Stimulated activated CD8-positive, alpha-beta memory T cell treated with anti-CD3 and anti-CD28 coated beads, Interleukin-15, amount 100 ng/mL, for 48 hours (primary cell): ENCODE measurements at places on chromosomes 3 and 15.
A peak's percentile ranks its signal among the peaks of the same experiment; 100 is the strongest.

GRCh38 chr3:10552631-10552943 is 47.2 kb upstream of the ATP2B2 start:
- no peak for DNase-seq

- DNase-seq: no peak
These were observed 71.5 kb downstream of the ETFA start for GRCh38 chr15:76239786-76240185.

DNA sequence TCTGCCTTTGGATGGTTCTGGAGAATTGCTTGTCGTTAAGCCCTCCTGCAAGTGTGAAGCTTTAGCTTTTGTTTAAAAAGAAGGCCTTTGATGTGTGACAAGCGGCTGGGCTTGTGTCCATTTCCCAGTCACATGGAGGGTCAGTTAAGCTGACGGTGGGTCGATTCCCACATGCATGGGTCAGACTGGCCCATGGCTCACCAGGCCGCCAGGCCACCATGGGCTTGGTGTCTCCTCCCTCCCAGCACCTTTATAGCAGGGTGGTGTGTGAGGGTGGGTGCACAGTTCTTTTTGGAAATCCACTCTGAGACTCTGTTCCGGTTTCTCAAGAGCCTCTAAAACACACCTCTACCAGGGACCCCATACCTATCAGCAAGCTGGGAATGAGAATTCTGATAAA is 67.2 kb downstream of the SCN5A start:
- DNase-seq: no peak

DNA sequence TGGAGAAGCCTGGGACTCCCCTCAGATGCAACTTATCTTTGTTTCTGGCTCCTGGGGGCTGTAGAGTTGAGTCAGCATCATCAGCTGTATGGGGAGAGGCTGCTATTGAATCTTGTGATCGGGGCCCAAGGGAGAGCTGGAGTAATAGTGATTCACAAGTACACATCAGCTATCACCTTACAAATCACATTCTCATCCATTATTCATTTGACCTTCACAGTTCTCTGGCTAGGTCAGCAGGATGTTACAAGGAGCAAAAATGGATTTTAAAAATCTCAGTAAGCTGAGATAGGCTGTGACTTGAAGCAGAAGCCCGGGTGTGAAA is 175.0 kb downstream of the OPA1 start:
- no peak for DNase-seq

DNA sequence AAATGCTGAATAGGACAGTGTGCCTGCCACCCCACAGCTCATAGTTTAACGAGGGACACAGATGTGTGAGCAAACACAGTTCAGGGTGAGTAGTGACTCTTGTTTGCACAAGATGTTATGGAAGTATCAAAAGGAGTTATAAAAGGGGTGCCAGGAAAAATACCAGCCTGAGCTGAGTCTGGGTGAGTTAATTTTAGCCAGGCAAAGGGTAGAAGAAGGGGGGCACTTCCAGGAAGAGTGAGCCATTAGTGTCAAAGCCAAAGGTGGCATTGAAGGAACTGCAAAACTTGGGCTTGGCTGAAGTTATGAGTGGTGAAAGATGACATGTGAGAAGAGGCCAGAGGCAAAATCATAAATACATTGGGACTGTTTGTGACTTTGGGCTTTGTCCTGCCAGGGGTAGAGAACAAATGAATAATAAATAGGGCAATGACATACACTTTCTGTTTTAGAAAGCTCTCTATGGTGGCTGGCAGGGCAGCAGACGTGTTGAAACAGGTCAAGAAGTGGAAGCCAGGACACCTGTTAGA is 1.9 kb upstream of the SPPL2A start:
- no peak for DNase-seq

DNA sequence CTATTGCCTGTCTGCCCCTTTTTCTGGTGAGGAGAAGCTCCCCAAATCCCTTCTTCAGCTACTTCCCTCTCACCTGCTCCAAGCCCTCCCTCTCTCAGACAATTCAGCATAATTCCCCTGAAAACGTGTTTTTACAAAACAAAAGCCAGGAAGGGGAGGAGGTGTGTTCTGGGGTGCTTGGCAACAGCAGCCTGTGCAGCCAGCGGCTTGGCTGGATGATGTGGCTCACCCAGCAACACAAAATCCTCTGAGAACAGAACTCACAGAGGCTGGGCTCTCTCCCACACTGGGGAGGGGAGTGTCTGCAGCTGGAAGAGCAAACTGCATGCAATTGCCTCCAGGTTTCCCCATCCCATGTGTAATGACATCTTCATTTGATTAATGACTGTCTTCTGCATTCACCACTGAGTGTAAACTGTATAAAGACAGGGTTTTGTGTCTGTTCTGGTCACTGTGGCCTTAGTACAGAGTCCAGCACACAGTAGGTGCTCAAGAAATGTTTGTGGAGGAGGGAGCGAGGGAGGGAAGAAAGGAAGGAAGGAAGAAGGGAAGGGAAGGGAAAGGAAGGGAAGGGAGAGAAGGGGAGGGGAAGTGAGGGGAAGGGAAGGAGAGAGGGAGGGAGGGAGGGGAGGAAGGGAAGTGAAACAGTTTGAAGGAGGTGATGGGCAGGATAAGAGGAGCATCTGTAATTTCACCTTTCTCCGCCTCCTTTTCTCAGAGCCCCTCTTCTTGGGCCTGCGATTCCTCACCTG is 70.1 kb upstream of the GLCE start:
- DNase-seq: no peak

DNA sequence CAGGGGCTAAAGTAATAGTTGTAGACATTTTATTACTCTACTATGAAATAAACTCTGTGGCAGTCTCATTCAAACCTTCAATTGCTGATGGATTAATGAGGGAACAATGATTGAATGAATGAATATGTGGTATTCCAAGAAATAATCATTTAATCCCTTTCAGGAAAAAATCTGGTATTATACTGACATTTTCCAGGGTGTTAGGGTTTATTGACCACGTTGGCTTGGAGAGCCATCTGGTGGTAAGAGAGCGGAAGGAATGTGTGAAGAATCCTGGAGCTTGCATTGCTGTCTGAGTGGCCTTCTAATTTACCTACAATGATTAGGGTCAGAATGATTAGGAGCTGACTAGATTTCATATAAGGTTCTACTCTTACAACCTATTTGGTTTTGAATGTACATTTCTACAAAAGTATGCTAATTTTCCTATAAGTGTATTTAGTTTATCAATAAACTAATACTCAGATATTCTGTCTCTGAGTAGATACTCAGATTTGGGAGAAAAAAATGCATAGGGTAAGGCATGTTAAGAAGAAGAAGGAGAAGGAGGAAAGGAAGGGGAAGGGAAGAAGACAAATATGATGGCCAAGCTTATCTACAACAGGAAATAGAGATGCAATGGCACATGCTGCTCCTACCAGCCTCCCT is 249.9 kb downstream of the ROBO1 start:
- no peak for DNase-seq

DNA sequence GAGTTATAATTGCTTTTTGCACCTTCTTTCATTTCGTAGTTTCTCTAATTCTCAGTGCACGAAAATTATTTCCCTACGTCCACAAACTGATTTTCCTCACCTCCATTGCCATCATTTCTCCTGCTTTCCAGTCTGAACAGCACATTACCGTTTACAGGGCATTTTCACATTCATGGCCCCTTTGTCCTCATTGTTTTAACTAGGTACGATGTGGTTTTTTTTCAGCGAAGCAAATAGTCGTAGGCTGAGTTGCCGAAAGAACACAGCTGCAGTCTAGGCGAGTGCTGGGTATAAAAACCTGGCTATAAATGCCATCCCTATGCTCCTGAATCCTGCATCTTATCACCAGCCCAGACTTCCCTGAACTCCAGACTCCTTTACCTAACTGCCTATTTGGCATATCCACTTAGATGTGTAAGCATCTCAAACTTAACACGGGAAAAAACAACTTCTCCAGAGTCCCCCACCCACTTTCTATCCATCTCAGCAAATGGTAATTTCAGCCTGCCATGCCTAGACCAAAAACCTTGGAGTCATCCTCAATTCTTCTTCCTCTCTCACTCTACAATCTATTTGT is 691 bp upstream of the FSIP1 start:
- no peak for DNase-seq

DNA sequence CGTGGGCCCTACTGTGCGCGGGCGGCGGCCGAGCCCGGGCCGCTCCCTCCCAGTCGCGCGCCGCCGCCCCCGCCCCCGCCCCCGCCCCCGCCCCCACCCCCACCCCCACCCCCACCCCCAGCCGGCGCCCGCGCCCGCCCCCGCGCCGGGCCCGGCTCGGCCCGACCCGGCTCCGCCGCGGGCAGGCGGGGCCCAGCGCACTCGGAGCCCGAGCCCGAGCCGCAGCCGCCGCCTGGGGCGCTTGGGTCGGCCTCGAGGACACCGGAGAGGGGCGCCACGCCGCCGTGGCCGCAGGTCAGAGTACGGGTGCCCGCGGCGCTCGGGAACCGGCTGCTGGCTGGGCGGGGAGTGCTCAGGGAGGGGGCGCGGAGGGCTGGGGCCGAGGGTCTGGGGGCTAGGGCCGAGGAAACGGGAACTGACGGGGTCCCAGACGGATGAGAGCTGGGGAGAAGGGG is 1.1 kb upstream of the PPARG start:
- no peak for DNase-seq

- DNase-seq: no peak
These were observed 307.8 kb upstream of the TPRG1 start for GRCh38 chr3:188863999-188864406.

DNA sequence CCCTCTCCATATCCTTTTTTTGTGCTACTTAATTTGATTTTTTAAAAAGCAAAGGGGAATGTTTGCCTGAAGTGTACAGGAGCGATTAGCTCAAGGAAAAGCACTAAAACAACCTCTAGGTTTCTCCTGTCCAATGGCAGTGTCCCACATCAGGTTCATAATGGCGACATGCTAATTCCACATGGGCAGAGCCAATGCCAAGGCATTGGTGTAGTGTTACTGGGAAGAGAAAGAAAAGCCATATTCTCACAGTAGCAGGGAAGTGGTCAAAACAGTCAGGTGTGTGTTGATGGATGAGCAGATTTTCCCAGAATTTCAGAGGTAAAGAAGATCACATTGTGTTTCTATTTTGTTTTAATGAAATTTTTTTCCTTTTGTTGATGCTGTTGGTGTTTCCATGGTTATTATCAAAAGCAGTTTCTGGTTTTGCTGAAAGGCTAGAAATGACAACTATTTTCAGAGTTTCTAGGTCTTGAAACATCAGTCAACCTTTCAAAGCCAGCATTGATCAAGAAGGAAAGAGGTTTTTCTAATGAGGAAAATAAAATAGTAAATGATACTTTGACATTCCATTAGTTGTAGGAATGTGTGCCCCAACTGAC is 65.2 kb downstream of the FNDC3B start:
- no peak for DNase-seq

GRCh38 chr15:51992953-51993352 is 21.4 kb upstream of the LEO1 start:
- DNase-seq: no peak

DNA sequence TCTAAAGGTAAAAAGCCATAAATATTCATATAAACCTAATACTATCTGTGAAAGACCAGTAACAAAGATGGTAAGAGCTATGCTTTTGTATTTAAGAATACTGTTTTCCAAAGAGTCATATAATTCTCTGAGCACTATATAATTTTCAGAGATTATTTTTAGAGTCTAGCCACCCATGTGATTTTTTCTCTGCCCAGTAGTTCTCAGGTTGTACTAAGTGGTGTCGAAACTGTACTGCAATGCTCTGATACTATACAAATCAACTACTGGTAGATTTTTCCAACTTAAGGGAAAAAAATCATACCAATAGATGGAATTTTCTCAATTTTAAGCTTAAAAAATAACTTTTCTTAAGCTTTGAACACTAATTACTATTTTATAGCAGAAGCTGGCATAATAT is 104.8 kb downstream of the MYO5A start:
- DNase-seq: no peak

DNA sequence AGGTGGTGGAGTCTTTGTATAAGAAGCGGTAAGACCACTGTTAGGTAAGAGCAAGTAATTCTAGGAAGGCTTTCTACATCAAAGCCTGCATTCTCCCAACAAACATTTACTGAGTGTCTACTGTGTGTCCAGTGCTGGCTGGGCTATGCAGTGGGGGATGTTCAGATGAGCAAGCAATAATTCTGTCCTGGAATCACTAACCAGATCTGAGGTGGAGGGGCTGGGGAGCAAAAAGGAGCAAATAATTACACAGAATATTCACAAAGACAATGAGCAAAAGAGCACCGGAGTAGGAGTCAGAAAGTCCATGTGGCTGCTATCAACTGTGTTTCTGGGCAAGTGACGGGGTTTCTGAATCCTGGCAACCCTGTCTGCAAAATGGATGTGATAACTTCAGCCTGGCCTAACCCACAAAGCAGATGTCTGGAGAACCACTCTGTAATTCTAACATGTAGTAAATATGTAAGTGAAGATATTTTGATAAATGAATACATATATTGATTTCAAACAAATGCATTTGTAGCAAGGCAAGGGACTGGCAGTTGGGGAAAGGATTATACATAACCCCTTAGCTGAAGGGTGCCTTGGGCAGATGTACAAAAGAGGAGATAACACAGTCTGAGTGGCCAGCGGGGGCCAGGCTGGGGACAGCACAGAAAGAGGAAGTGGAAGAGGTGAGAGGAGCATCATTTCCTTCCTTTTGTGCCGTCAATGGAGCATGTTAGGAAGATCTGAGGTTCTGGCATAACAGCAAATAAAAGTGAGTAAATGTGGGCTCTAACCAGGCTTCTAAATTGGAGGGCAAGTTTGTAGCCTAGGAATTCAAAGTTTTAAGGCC is 28.8 kb downstream of the CYP8B1 start:
- no peak for DNase-seq

DNA sequence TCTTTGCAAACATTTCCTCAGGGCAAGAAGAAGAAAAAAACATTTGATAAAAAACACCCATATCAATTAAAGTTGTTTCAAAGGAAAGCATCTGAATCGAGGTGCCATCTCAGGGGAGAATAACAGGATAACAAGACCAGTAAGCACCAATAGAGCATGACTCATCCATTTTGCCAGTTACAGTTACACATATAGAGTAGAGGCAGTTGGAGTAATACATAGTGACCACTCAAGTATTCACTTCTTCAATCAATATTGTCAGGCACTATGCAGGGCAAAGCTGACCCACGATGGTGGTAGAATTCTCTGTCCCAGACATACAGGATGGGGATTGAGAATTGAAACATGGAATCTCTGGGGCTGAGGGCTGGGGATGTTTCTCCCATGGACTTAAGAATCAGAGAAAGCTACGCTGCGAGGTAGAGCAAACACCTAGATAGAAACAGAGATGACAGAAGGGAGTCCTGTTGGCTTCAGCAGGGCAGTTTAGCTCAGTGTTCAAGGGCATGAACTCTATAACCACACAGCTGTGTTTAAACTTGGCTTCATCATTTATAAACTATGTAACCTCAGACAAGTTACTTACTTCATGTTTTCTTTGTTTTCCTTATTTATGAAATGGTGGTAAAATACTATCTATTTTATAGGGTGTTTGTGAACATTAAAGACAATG is 186.4 kb upstream of the NANOGP8 start:
- no peak for DNase-seq

- DNase-seq: peak; percentile 24
These were observed 103.3 kb upstream of the PRTG start for GRCh38 chr15:55846116-55846707.

DNA sequence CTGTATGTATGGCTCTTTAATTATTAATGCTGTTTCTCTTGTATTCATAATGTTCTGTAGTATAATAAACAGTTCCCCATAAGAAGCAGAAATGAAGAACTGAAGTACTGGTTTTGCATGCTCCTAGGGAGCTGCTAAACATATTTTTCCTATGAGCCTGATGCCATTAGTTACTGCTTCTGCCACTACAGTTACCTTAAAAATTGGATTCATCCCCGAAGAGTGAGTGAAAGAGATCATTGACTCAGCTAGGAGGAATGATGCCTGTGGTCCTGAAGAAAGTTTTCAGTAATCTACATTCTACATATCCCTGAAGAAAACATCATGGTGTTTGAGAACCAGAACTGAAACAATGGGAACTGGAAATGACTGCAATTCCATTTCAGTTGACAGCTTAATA is 37.1 kb upstream of the ST3GAL6 start:
- DNase-seq: no peak
